Left ventricle myocardium superior (tissue), 1 donor: ENCODE measurements at places on chromosomes 4 and X.

DNA sequence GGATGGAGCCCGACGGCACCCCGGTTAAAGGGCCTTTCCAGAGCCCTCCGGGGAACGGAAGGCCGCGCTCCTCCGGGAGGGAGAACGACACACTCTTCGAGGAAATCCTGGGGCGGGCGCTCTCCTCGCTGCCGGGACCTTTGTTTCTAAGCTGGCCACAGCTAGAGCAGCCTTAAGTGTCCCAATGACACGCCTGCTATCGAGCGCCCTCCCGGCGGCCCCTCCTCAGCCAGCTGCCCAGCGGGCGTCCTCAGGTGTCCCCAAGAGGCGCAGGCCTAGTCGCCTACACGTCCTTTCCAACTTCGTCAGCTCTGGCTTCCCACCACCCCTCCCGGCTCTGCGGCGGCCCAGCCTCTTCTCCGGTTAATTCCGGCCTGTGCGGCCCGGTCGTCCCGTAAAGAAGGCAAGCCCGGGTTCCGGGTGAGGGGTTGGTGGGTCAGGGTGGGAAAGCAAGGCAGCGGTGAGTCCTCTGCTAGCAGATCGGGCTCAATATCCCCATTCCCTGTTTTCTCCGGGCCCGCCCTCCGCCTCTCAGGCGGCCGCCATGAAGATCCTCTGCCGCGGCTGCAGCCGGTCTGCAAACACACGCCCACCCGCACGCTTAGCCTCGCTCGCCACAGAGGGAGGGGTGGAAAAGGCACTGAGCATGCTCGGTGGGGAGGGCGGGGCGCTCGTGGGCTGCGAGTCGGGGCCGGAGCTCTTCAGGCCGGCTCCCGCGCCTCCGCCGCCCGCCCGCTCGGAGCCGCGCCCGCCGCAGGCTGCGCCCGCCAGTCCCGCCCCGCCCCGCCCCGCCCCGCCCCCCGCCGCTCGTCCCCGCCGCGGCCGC lies at the start of gene RAP1GDS1:
Gene RAP1GDS1, plus strand, starts transcription at position 806 of the 826 bp plus-strand sequence. CDS start 182 bp downstream, outside the sequence.
- peak; percentile 98 for DNase-seq

DNA sequence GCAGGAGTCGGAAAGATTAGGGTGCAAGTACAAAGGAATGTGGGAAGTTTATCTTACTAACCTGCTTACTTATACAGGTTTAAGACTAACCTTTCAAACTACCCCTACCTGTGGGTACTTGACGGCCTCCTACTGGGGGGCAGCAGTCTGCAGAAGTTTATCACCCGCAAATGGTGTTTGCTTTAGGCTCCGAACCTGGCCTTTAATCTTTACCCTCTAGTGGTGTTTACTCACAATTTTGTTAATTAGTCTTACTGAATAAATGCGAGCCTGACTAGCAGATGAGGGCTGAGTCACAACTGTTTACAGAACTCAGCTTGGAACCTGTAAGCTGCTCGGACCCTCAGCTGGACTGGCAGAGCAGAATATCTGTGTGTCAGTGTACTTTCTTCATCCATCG lies 204.2 kb upstream of the GPRIN3 start:
- DNase-seq = no peak

GRCh38 chr4:4416981-4417380 lies 30.1 kb downstream of the NSG1 start:
- no peak for DNase-seq

- DNase-seq = no peak
These were observed 66.3 kb downstream of the GAB1 start for GRCh38 chr4:143402776-143403552.

DNA sequence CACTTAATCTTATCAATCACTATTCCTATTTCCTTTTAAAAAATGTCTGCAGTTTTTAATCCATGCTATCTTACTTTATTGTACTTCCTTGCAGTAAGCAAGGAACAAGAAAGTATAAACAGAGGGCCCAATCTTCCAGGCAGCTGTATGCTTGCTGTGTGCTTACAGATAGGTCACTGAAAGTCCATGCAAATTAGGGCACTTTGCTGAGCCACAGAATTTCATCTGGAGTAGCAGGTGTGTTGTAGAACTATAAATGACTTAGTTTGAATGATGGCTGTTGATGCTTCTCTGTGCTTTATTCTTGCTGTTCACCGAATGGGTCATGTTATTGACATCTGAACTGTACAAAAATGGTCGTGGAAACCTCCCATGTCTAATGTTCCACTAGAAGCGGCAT lies 154.6 kb downstream of the ATOH1 start:
- no peak for DNase-seq

- DNase-seq = no peak
These were observed 257.5 kb upstream of the ANKRD50 start for GRCh38 chr4:124970011-124970410.

DNA sequence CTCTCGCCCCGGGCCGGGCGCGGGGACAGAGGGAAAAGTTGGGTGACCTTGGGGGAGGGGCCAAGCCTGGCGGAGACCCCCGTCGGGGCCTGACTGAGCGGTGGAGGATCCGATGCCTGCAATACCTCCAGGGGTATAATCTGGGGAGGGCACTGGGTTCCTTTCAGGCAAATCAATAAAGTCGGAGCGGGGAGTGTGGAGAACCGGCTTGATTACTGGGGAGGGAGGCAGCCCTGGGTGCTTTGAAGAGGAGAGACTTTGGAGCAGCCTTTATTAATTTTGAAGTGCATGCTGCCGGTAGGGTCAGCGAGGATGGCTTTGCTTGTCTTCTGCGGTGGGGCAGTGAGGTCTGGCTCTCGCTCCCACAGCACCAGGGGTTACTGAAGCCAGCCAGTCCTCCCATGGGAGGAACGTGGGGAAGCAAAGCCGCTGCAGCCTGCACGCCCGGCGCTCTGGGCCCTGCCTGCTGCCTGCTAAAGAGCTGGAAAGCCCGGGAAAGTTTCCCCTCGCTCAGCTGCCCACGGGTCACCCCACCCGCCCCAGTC lies 403 bp upstream of the LGI2 start:
- DNase-seq = peak; percentile 51

GRCh38 chr4:150722908-150723362 lies 141.0 kb downstream of the MAB21L2 start:
- DNase-seq = peak; percentile 90

GRCh38 chr4:10272511-10272910 lies 155.9 kb upstream of the WDR1 start:
- no peak for DNase-seq

DNA sequence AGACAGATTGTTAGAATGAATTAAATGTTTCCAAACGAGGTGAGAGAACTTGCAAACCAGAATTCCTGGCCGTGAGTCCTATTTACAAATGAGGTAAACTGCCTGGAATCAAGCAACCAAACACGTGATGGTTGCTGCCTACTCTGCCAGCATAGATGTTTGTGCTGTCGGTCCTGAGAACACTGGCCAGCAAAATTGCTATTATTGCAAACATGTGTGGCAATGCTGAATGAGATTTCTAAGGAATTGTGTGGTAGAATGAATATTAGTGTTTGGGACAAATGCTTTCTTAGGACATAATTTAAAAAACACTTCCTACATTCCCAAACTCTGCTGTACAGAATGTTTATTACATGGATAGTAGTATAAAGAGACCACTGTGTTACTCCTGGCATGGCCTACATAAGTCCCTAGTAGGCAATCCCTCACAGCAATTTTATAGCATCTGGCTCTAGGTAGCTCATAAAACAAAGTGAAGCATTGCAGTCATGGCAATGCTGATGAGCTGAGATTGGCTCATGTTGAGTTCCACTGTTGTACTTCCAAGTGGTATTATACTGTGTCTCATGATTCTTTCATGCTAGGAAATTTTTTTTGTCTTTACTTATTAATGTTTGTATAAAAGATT lies 605.2 kb upstream of the EPHA5 start:
- no peak for DNase-seq

- no peak for DNase-seq
These were observed 38.1 kb downstream of the MID1 start for GRCh38 chrX:10582215-10582733.

DNA sequence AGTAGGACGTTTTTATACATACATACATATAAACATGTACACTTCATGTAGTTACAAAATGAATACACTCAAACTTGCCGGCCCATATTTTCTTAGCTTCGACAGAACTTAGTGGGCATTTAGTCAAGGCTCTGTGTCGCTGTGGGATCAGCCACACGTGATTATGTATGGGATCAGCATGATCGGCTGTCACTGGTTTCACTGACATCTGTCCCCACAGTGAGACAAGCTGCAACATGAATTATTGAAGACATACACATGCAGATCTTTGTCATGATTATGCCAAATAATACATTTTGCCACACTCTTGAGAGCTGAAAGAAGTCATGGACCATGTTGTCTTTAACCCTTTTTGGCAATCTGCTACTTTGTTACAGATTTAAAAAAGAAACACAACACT lies 38.2 kb upstream of the NAA11 start:
- no peak for DNase-seq

- no peak for DNase-seq
These were observed 5.2 kb downstream of the TIFA start for GRCh38 chr4:112280386-112281056.

DNA sequence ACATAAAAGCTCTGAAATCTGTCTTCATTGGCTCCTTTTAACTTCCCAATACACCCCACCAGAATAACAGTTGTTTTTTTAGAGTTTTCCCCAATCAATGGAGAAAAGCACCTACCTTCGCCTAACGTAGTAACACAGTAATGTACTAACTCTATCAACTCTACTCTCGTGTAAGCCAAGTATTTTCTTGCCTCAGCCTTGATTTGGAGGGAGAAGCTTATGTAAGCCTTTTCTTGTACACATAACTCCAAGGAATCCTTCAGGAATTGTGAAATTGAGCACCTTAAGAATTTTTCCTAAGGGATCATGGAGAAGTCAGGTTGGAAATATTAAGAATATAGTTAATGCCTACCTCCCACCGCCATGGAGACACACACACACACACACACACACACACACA lies 181.2 kb downstream of the RAPGEF2 start:
- no peak for DNase-seq

DNA sequence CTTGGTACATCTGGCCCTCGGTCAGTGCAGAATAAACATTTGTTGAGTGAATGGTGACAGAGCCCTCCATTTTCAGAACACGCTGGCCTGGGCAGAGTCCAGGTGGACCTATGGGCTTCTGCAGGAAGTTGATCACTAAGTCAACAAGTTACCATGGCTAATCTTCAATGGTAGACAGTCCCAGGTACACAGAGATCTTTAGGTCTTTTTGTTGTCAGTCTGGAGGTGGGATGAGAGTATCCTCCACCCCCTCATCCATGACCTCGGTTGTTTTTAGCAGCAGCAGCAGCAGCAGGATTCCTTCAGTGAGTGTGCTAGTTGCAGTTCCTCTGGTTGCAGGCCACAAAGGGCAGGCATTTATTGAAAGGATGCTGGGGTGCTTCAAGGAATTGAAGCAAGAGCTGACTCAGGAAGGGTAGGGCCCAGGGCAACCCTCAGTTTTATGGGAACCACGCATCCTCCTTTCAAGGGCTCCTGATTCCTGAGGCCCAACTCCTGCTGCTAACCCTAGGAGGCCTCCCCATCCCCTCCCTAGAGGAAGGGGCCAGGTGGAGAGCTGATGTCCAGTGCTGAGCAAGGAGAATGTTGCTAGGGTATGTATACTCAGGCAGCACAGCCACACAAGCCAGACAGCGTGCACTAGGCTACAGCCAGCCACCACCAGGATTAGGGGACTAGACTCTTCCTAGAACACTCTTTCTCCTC lies 1.7 kb upstream of the USP27X start:
- DNase-seq = no peak

DNA sequence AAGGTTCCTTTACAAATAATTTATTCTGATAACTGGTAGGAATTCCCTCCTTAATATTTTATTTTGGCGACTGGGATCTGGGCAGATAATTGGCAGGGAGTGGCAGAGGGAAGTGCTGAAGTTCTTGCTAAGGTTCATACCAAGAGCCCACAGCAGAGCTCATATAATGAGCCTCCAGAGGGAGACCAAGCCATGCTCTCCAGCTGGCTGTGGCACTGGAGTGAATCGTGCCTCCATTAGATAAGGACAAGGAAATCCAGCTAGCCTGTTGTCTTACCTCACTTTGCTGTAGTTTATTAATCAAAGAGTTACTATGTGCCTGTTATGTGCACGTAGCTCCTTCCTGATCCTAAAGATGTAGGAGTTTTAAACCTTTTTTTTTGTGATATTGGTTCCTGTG lies 1.3 kb downstream of the ASB12 start:
- no peak for DNase-seq

GRCh38 chrX:71082822-71083221 lies 12.8 kb upstream of the FOXO4 start:
- no peak for DNase-seq

DNA sequence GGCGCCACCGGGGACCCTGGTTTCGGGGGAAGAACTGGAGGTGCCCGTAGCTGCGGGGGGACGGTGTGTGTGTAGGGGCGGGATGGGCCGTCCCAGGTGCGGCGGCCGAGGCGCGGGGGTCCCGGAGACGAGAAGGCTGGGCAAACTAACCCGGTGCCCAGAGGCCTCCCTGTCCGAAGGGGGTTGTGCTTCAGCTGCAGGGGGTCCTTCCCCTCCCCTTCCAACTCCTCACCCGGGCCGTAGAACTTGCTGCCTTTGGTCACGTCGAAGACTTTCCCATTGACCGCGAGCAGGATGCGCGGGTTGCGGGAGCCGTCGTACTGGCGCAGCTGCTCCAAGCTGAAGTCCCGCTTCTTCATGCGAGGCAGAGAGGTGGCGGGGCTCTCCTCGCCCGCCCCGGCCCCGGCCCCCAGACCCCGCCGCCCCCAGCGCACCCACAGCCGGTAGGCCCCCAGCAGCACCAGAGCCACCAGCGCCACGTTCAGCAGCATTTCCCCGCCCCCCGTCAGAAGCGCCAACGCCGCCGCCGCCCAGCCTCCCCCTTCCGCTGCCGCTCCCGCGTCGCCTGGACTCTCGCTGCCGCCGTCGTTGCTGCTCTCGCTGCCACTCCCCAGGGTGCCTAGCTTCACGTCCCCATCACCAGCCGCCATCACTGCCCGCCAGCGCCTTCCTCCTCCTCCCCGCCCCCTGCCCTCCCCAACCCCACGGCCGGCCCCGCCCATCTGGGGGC lies at the start of gene PGRMC2:
Gene PGRMC2, minus strand, starts transcription at position 673 of the 730 bp plus-strand sequence. Its CDS starts 23 bp downstream, at position 650.
- DNase-seq = no peak

- DNase-seq = peak; percentile 70
These were observed 14.0 kb downstream of the SORCS2 start for GRCh38 chr4:7206385-7206784.

- DNase-seq = no peak
These were observed 57.2 kb downstream of the DIPK2B start for GRCh38 chrX:45143455-45143854.
